ENCODE measurements at places on chromosomes 12 and 14.

DNA sequence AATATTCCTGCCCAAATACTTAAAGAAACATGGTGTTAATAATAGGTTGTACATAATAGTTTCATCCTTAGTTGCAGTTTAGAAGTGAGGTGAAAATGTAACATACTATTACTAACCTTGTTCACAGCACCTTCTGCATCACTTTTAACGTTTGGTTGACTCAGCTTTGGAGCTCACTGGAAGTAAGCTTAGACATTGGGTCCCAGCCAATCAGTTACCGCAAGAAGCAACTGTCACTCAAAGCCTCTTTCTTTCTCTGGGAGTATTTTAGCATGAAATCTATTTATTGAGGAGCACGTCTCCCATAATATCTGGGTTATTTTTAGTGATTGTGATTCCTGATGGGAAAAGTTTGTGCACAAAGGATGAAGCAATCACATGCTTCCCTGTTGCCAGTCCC is 472.6 kb downstream of the SNAPC1 start:
- no peak for DNase-seq

GRCh38 chr12:116454950-116455447 is 104.2 kb upstream of the MAP1LC3B2 start:
- no peak for DNase-seq

GRCh38 chr14:92733007-92733406 is 15.4 kb downstream of the LGMN start:
- DNase-seq = peak; percentile 75

DNA sequence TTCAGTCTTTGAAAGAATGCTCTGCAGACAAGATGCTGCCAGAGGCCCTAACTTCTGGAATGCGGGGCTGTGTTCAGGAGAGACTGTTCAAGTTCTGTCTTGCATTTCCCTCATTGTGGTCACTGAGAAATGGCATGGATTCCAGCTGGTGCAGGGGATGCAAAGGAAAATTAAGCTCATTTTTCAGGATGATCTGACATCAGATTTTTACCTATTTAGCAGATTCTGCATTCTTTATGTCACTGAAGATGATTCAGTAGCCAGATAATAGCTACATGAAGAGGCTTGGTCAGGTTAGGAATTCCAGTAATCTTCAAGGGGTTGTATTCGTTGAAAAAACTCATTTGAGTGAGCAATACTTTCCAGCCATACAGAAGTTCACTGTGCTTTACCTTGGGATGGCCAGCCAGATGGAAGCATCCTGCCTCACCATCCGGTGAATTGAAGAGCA is 16.1 kb upstream of the MFAP5 start:
- no peak for DNase-seq

- DNase-seq = no peak
Measured at GRCh38 chr14:104638190-104638589, 33.6 kb upstream of the TMEM179 start.

DNA sequence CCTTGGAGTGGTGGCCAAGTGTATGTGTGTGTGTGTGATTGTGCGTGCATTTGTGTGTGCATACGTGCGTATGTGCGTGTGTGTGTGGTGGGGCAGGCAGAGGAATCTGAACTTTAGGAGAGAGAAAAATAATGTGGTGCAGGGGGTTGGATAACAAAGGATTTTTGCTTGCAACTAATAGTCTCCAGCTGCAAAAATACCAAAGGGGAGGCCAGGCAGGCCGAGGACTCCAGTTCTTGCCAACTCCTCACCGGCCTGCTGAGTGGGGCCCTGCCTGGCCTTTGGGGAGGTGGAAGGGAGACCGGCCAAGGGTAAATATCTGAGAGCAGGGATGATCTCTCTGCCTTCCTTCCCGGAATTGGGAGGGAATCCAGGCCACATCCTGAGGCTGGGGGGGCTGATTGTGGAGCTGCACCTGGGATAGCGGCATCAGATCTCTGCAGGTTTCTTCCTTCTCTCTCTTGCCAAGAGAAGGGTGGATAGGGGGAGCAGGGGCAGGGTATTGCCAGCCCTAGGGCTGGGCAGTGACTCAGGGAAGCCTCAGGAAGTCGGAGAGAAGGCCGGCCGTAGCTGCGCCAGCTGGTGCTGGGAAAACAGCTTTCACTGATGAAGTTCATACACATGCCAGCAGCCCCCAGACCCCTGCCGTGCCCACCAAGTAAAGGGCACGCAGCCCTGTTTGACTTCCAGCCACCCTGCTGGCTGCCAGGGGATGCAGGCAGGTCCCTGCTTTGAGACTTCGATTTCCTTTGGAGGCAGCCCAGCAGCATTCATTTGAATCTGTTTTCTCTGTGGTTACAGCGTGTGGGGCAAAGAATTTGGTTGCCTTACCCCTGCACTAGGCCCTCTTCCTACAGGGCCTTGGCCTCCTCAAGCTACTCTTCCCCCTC is 4.6 kb upstream of the LRP1-AS start:
- no peak for DNase-seq

Data from OCI-M1 (cell line).